Cardiac muscle cell (in vitro differentiated cells and primary cell): ENCODE measurements at places on chromosomes 2 and 18. TPM values are rescaled to one million over a fixed set of nuclear protein-coding genes. Genes with fewer than 3 reads are reported as not detected.

The ANKRD62 gene
- not detected in 2 replicates for total RNA-seq

DNA sequence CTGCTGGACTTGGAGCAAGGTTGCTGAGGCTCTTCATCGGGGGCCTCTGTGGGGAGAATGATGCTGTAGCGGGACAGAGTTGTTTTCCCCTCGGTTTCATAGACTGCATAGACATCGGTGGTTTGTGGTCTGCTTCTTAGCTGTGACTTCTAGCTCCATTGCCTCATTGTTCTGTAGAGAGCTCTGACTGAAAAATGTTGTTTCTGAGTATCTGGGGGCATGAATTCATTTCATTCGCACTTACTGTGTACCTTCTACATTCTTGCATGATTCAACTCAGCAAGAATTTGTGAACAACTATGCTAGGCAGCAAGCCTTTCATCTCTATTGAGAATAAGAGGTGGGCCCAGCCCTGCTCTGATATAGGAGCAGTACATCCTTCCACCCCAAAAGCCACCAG is 406.8 kb downstream of the NBAS start:
- no peak for DNase-seq

GRCh38 chr18:58777471-58777870 is 87.2 kb upstream of the ZNF532 start:
- no peak for DNase-seq

The BOLA3 gene
- 27.0 and 97.0 TPM in 2 replicates for total RNA-seq

- DNase-seq = peak; percentile 99
Observed at GRCh38 chr2:61144697-61145268, 17.2 kb upstream of the C2orf74 start.

The SCYGR4 gene
- total RNA-seq = not detected in 2 replicates

DNA sequence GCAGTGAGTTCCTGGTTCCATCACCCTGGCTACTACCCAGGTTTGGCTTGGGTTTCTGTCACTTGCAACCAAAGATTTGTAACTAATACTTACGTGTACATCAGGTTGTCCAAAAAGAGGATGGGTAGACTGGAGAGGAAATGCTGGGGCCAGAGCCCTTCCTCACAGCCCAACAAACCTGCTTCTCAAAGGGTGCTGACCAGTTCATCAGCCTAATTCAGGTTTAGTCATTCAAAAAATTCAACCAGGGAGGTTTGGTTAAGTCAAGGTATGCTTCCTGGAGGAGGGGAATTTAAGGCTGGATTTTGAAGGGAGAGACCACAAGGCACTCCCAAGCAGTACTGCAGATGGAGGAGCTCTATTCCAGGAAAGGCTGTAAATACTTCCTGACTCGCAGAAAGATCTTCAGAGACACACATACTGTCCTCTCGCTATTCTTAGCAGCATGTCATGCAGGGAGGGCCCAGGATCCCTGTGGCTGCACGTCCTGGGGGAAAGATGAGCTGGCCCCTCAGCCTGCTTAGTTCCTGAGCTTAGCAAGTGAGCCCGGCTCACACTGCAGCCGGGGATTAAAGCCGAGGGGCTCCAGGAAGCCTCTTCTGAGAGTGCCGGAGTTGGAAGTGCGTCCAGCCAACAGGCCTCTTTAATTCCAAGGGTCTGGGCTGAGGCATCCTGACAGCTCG is 40.0 kb upstream of the BIN1 start:
- DNase-seq = no peak

GRCh38 chr18:47418746-47419145 is 167.3 kb upstream of the SKOR2 start:
- no peak for DNase-seq

DNA sequence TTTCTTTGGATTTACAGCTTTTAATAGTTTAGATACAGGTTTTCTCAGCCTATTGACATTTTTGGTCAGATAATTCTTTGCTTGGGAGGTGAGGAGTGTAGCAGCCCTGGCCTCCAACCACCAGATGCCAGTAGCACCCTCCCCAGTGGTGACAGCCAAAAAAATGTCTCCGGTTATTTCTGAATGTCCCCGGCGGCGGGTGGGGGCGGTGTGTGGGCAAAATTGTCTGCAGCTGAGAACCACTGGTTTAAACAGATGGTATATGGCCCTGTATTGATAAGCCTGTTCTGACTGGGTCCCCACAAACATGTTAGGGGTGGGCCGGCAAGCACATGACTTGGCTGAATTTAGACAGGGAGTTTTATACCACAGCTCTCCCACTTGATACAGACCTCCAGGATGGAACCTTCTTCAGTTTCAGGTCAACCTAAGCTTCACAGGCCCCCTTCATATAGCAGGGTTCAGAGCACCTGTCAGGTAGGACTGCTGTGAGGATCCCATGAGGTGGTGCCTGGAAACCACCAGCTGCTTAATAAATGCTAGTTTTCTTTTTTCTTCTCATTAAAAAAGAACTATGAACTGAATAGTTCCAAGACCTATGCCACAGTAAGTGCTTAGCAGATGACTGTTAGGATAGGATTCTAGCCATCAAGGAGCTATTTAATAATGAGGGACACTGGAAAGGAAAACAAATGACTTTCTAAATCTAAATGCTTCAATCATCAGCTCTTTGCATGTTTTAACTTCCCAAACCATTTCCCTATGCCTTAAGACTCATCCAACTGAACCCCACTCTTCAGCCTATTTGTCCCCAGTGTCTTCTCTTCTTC is 18.1 kb downstream of the LPIN2 start:
- DNase-seq = no peak
